ENCODE measurements at places on chromosomes 12 and 14.

- no peak for DNase-seq
These were observed 43.0 kb downstream of the CCNK start for GRCh38 chr14:99524091-99524661.

GRCh38 chr12:106690569-106691305, 83.7 kb upstream of the RIC8B start:
- no peak for DNase-seq

DNA sequence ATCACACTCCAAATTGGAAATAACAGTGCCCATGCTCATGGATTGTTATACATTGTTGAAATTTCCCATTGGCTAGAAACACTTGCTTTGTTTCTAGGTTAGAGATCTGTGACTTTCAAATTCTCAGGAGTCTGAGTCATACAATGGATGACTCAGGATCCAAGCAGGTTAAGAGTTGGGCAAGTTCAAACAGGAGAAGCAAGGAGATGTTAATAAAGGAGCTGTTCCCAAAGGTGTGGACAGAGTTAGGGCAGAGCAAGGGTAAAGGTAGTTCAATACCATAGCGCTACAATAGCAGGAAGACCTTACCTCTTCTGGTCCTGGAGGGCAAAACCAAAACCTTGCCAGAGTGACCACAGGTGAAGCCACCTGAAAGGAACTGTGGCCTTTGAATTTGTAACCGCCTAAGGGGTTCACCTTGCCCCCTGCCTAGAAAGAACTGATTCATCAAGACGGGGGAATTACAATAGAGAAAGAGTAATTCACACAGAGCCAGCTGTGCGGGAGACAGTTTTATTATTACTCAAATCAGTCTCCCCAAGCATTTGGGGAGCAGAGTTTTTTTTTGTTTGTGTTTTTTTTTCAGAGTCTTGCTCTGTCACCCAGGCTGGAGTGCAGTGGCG, 4.2 kb upstream of the AMN1 start:
- DNase-seq = no peak

GRCh38 chr14:50594577-50595316, 34.8 kb downstream of the ATL1 start:
- no peak for DNase-seq

GRCh38 chr12:28811457-28811856, 337.6 kb upstream of the FAR2 start:
- no peak for DNase-seq

DNA sequence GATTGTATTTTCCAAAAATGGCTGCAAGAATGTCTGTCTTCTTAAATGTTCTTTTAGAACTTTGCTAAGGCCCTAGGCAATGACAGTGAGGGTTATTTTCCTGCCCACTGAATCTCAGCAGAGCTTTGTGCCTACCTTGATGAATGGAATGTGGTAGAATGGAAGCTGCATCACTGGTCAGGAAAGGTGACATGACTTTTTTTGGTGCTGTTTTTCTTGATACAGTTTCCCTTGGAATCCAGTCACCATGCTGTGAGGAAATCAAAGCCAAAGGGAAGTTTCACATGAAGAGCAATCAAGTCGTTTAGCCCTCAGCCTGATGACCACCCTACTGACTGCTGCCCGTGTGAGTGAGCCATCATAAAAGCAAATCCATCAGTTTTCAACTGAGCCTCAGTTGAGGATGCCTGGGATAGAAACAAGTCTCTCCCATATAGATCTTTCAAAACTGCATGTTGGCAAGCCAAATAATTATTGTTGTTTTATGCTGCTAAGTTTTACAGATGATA, 886.0 kb upstream of the FBXO33 start:
- DNase-seq = no peak

- DNase-seq = no peak
These were observed 207.6 kb upstream of the C14orf180 start for GRCh38 chr14:104371917-104372316.

- no peak for DNase-seq
These were observed 179.4 kb downstream of the KSR2 start for GRCh38 chr12:117789195-117789912.

DNA sequence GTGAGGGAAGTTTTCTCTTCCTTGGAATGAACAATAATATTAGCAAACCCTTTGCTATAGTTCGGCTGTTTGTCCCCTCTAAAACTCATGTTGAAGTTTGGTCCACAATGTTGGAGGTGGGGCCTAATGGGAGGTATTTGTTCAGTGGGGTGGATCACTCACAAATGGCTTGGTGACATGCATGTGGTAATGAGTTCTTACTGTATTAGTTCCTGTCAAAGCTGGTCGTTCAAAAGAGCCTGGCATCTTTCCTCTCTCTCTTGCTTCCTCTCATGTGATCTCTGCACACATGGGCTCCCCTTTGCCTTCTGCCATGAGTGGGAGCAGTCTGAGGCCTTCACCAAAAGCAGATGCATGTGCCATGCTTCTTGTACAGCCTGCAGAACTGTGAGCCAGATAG, 13.1 kb upstream of the PPP4R4 start:
- DNase-seq = no peak

- no peak for DNase-seq
These were observed 3.1 kb downstream of the MON2 start for GRCh38 chr12:62469704-62470103.

DNA sequence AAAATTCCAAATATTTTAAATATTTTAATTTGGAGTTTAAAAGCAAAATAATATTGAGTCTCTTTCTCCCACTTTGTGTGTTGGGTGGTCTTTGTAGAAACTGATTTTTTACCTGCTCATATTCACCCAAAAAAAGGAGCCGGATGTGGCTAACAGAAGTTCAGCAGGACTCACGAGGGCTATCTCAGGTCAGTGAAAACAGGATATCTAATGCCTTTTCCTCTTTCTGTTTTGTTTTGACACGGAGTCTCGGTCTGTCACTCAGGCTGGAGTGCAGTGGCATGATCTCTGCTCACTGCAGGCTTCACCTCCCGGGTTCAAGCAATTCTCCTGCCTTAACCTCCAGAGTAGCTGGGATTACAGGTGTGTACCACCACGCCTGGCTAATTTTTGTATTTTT, 30.8 kb downstream of the COA8 start:
- no peak for DNase-seq

DNA sequence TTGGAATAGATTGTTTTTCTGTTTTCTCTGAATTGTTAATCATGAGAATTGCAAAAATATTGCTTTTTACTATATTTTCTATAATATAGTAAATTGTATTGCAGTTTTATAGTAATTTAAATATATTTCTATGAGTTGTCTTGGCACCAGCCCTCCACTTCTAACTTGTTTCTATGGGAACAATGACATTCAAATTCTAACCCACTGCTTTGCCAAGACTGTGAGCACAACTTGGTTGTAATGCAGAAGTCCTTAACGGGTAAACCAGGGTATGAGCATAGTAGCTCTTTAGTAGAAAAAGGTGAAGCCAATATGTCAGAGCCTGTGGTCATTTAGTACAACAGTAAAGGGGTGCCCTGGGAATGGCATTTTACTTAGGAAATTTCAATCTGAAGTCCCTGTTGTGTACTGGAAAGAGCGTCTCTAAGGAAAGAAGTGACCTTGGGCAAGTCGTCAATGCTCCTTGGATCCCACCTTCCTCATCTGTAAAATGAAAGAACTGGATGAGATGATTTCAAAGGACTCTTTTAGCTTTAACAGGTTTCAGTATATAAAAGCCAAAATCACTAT, 283.3 kb downstream of the ATP23 start:
- DNase-seq = no peak

DNA sequence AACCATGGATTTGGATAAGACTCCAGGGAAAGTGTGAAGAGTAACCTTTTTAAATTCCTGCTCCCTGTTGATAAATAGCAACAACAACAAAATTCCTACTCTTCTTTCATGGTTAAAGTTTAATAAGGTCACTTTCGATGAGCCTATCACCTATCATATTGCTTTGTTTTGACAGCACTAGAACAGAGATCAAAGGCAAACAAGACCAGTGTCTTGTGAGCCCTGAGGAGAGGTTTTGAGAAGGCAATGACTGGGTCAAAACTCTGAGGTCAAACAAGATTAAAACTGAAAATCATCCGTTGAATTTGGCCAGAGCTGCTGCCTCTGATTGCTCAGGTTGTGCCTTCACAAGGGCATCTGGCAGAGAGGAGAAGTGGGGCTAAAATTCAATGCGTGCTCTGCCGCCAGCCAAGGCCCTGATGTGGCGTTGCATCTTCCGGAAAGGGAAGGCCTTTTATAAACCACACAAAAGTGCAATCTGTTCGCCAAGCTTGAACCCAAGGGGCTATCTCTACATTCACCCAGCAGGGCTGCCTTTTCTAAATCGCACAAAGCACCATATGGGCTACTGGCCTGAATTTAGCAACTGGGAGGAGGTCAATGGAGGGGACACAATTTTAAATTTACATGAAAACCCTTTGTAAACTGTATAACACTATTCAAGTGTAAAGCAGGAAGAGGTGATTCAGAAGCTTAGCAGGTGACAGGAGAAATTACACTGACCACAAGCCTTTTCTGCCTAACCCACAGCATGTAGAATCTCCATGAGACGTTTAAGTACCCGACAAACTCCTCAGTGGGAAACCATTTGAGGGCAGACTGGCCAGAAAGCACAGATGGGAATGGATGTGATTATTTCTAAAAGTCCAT, 140.8 kb downstream of the DAD1 start:
- DNase-seq = no peak

- no peak for DNase-seq
These were observed 58.8 kb upstream of the NUDT4 start for GRCh38 chr12:93318720-93319522.

DNA sequence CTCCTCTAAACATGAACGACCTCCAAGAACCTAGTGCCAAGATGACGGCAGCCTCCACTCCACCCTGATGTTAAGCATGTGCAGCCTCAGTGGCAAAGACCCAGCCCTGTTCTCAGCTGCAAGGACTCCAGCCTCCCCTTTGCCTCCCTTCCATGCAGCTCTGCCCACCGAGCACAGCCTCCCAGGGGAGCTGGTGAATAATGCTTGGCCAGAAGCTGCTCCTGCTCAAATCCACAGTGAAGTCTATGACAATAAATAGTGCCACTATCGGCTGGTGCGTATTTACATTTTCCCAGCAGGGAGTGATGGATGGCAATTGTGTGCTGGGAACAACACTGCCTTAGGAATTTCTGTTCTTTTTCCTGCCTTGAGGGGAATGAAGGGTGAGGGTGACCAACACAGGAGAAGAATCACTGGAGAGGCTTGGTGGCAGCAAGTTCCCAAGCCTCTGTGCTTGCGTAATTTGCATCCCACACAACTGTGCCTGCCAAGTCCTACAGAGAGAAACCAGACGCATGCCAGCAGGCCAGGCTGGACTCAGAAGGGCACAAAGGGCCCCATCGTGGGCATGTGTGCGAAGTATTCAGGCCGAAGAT, 29.9 kb upstream of the TC2N start:
- DNase-seq = no peak

DNA sequence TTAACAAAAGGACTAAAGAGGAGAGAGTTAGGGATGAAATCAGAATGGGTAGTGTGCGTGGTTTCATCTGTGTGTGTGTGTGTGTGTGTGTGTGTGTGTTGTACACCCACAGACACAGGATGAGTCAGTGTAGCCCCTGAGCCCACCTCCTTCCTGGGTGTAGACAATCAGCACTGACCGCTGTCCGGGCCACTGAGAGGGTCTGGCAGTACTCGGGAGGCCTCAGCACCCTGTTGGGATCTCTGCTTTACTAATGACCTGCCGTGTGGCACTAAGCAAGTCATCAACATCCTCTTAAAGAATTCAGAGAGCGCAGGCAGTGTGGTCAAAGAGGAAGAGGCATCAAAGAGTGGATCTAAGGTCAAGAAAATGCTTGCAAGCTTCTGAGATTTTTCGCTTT, 112.6 kb downstream of the PRMT8 start:
- no peak for DNase-seq

- DNase-seq = no peak
These were observed 81.2 kb upstream of the OVCH1 start for GRCh38 chr12:29578731-29579130.

DNA sequence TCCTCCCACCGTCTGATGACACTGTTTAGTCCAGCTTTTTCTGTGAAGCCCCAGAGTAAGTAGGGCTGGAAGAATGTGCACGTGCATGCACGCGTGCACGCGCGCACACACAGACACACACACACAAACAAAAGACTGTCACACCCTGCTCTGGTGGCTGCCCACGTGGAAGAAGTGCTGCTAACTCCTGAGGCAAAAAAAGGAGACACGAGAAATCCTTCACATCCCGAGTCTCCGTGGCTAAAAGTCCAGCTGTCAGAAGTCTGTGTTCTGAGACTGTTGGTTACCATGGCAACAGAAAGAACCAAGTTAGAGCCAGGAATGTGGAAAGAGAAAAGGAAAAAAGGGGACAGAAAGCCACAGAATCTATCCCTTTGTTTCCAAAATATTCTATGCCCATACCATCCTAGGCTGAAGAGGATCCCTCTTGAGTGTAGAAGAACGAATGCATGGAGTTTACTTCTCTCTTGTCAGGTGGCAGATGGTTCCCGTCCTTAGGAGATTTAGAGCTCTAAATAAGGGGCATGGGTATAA, 1.6 kb upstream of the C12orf71 start:
- DNase-seq = no peak

DNA sequence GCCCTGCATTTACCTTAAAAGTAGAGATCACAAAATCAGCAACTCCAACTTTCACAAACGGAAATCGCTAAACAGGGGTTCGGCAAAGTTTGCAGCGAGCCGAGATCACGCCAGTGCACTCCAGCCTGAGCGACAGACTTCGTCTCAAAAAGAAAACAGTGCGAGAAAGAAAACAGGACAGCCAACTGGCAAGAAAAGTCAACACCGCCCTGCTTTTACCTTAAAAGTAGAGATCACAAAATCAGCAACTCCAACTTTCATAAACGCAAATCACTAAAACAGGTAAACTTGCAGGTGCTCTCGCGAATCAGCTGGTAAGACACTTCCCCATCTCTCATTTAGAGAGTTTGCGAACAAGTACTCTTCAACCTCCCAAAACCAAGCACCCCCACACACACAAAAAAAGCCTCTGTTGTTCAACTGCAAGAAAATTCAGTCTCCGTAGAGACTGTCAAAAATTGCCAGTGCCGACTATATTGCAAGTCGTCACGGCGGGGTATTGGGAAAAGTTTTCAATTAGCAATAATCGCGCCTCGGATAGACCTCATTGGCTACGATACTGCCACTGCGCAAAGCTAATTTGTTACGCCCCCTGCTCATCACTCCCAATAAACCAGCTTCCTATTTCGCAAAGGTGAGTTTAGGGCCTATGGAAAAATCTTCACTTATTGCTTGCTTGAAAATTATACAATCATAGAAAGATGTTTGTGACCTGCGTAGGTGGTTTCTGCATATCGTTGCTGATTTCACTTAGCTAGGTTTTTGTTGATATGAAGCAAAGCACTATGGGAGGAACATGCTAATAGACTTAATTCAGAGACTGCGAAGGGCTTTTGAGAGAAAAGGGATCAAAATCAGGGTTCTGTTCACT, at the start of gene RNU4-1:
Gene RNU4-1 (minus strand): TSS at position 577 of the 871 bp plus-strand sequence.
- peak; percentile 24 for DNase-seq

GRCh38 chr12:20345866-20346265, 22.5 kb upstream of the PDE3A start:
- DNase-seq = no peak
